WTC11 (cell line): ENCODE measurements at places on chromosomes 2 and 18. TPM values are rescaled to one million over a fixed set of nuclear protein-coding genes. Genes with fewer than 3 reads are reported as not detected.

DNA sequence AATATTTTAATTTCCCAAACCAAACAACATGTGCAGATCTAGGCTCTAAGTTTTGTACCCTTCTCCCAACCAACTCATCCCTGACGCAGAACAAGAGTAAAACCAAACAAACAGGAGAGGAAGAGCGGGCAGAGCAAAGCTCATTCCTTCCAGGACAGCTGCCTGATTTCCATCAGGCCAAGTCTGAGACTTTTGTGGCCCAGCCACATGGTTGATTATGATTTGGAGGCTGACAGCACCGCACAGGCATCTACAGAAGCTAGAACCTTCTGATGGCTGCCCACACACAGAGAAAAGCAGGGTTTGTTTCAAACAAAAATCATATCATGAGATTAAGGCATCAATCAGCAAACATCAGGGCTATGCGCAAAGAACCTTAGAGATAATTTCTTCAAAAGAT is 262.6 kb downstream of the TNS1 start:
- DNase-seq: no peak

DNA sequence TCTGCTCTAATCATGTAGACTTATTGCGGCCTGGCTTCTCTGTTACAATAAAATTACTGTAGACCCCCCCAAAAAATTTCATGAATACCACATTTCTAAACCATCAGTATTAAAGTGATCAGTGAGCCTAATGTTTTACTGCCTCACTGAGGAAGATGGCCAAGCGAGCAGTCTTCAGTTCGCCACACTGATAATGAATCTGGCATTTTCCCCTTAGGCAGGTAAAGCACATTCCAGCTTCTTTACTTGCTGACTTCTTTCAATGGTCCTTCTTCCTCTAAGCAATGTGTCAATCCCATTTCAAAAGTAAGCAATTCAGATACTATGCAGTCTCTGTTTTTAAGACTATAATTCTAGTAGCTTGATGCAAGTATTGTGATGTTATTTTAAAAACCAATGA is 137.6 kb downstream of the LAMA1 start:
- no peak for DNase-seq

GRCh38 chr2:151181524-151181923 is 80.1 kb downstream of the RBM43 start:
- DNase-seq: no peak

- DNase-seq: no peak
These were observed 3.5 kb downstream of the NCKAP1 start for GRCh38 chr2:183034806-183035205.

DNA sequence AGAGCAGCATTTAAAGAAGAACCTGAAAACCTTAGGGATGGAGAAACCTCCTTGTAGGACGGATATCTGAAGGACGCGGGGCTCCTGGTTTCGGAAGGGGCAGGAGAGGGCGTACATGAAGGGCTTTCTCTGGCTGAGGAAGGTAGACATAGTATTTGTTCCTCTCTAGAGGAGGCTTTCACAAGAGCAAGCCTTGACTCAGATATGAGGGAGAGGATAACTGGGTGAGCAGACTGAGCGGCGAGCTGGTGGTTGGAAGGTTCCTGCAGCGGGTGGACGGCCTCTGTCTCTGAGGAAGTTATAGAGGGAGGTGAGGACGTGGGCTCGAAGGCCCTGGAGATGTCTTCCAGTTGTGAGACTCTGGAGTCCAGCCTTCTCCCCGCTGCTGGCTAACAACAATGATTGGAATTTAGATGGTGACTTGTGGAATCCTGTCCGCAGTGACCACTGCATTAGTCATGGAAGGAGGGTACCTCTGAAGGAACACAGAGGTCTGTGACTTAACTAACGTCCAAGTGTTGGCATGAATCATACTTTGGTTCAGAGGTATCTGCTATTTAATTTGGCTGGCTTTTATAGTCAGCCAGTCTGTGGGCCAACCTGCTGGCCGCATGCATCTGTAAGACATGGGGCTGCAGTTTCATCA is 80.9 kb downstream of the ASAP2 start:
- DNase-seq: no peak

DNA sequence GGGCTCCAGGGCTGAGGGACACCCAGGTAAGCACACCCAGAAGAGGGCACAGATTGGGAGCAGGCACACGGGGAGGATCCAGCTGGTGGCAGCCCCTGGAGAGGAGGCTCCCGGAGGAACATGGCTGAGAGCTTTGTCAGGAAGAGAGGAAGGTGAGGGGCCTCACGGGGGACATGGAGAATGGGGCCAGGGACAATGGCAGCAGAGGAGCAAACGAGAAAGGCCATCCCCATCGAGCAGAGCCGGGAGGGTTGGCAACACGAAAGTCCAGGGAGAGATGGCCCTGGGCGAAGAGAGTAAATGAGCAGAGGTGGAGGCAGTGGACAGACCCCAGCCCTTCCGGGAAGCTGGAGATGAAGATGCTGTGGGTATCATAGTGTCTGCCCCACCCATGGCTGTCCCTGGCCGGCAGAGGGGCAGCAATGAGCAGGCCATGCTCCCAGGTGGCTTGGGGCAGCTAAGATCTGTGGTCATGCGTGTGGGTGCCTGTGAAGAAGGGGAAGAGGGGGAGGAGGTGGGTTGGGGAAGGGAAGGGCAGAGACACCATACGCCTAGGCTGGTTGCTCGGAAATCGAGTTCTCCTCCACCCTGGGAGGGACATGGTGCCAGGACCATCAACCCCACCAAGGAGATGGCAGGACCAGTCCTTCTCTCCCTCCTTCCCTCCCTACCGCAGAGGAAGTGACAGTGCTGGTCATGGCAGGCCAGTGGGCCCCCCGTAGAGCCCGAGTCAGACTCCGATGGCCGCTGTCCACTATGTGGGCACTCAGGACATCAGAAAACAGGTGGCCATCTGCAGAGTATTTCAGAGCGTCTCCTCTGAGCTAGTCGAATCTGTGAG is 191.7 kb downstream of the NDUFA10 start:
- DNase-seq: no peak

GRCh38 chr2:209696836-209697711 is 74.6 kb upstream of the UNC80 start:
- DNase-seq: no peak

GRCh38 chr18:63054901-63055584 is 264.5 kb downstream of the BCL2 start:
- no peak for DNase-seq

GRCh38 chr2:157238296-157238695 is 19.2 kb upstream of the GALNT5 start:
- DNase-seq: no peak

GRCh38 chr18:79778291-79778791 is 19.4 kb upstream of the KCNG2 start:
- DNase-seq: no peak

GRCh38 chr2:191148791-191149190 is 2.0 kb downstream of the STAT4 start:
- no peak for DNase-seq

DNA sequence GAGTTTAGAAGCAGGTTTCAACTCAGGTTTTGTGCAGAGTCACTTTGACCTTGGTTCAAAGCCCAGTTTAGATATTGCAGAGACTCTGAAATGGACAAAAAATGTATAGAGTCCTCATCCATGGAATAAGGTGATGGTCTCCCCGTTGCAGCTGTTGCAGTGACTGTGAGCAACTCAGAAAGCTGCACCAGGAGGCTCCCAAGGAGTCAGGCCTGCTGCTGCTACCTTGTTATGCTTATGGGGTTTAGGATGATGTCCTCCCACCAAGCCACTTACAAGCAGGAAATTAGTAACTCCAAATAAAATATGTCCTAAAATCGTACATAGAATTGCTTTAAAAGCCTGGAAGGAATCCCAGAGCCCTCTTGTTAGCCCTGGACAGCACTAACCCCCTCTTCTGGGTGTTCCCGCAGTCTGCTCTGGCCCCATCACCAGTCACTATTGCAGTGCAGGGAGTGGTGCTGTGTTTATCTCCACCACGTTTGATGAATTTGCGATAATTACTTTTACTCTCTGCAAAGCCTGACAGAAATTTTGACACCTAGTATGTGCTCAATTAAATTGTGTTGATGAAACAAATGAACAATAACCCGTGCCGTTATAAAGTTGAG is 189.0 kb downstream of the CNTNAP5 start:
- no peak for DNase-seq

- DNase-seq: no peak
These were observed 45.4 kb upstream of the EHBP1 start for GRCh38 chr2:62660087-62660486.

DNA sequence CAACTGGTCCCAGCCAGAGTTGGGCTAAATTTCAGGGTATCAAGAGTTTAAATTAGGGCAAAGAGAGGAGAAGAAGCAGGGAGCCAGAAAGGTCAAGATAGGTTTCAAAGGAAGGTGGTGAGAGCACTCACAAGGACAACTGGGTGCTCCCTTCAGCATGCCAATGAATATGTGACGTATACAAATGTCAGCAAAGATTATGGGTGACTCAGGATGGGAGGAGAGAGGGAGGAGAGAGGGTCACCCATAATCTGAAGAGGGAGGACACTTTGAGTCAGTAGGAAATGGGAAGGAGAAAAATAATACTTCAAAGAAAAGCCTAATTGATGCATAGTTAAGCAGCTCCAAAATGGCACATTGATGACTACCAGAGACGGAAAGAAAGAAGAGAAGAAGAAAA is 53.1 kb upstream of the ABCA12 start:
- DNase-seq: no peak

DNA sequence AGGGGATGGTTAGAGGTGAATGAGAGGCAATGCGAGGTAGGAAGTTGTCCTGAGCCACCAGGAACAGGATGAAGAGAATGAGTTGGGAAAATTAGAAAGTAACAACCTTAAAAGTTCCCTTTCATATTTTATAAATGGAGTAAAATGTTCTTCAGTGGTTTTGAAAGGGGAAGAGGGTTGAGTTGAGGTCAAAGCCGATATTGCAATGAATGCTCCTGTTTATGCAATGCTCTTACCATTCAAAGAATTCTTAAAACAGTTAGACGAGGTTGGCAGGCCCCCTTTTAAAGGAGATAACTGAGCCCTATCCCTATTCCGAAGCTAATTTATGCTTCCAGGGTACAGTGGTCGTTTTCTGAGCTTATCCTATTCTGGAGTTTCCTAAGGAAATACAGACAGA is 2110.3 kb upstream of the CELF4 start:
- DNase-seq: no peak

DNA sequence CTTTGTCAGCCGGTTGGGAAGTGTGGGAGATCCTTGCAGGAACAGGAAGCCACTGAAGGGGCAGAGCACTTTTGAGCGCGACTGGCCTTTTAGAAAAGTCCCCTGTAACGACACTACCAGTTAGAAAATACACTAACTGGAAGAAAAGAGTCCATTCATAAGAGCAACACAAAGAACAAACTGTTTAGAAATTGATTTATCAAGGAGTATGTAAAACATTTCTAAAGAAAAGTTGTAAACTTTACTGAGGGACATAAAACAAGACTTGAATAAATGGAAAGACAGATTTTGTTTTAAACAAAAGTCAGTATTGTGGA is 29.8 kb upstream of the POMC start:
- no peak for DNase-seq

- peak; percentile 48 for DNase-seq
These were observed 59.9 kb upstream of the LRPPRC start for GRCh38 chr2:44055664-44056063.

- no peak for DNase-seq
These were observed 42.4 kb downstream of the THADA start for GRCh38 chr2:43553341-43553855.

DNA sequence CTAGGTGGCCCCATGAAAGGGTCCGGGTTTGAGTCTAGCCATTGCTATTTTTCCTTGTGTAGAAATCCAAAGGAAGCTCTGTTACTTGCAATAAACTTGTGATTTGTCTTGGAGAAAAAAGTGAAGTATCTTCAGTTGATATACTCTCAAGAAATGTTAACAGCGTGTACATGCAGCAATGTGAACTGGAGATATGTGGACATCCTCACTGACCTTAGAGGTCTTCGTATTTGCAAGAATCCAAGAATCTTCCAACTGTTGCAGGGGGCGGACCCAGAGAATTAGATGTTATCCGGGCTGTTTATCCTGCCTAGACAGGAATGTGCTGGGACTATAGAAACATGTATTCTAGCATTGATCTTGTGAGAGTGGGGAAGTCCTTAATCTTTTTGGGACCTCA is 187.6 kb downstream of the KCNS3 start:
- no peak for DNase-seq

DNA sequence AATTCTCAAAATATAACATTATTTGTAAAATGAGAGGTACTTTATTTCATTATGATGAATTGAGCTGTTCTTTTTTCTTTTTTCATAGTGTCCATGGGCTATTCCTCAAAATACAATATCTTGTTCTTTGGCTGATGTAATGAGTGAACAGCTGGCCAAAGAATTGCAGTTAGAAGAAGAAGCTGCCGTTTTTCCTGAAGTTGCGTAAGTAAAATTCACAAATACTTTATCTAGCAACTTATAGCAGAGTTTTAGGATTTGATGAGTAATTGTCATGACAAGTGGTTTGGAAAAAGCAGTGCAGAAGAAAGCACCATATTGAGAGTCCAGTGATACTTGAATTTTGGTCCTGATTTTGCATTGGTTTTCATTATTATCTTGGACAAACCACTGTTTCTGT is 9.8 kb downstream of the RIOK3 start:
- DNase-seq: no peak

The SERPINB11 gene
- not detected in 3 replicates for total RNA-seq

DNA sequence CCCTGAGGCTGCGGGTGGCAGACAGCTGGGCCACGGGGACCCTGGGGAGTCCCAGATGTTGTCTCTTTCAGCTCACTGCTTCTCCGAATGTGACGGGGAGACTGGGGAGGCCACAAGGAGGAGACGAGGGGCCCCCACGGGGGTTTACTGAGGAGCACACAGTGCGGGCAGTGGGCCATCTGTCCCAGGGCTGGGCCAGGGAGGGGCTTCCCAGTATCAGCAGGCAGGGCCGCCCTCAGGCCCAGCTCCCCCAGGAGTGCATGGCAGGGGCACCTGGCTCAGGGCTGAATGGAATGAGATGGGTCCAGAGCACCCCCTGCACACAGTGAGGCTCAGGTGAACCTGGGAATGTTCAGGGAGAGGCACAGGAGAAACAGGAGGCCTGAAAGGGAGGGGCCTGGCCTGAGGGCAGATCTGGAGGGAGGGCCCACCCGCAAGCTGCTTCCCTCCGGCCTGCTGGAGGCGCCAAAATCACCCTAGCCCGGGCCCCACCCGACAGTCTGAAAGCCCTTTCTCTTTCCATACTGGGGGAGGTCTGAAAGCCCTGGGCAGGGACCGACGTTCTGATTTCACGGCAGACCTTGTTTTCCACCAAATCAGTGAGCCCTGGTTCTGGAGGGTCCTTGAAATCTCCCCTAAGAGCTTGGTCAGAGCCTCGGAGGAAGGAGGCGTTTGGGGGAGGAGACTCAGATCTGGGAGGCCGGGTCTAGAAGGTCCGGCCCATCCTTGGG is 35.5 kb upstream of the PTMA start:
- peak; percentile 85 for DNase-seq

DNA sequence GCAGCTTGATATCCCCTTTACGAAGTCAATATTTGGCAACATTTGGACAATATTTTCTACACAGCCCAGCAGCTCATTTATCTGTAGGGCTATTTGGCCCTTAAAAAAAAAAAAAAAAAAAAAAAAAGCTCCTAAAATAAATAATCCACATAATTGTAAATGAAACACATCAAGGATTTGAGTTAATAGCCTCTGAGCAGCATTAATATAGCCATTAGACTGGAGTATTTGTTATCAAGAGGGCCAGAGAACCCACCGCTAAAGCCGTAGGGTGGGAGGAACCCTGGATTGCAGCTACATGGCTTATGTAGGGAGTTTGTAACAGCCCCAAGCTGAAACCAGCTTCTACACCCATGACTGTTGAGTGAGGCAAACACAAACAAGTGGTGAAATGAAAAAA is 84.5 kb downstream of the RNF152 start:
- no peak for DNase-seq

The SLC4A5 gene
- 0.62 to 1.8 TPM (median 1.2 TPM) in 3 replicates for total RNA-seq
